ENCODE measurements at places on chromosomes 11 and 22. TPM values are rescaled to one million over a fixed set of nuclear protein-coding genes. Genes with fewer than 3 reads are reported as not detected.
A peak's percentile ranks its signal among the peaks of the same experiment; 100 is the strongest.

Gene ANO9
- total RNA-seq = 22.4 TPM

Gene KDM4D
- 0.52 TPM for total RNA-seq

Gene LZTR1
- 56.7 TPM for total RNA-seq

Gene ANO5
- total RNA-seq = 5.9 TPM

Gene MYO18B
- 0.14 TPM for total RNA-seq

Gene APOA5
- not detected for total RNA-seq

Gene OR51I1
- total RNA-seq = not detected

Gene HMOX1
- 54.0 TPM for total RNA-seq

Gene LDHAL6A
- not detected for total RNA-seq

Gene MMP13
- total RNA-seq = not detected

Gene TMEM191C
- total RNA-seq = 4.0 TPM

Gene DDTL
- 2.5 TPM for total RNA-seq

Gene THY1
- total RNA-seq = 7.8 TPM

GRCh38 chr22:28798810-28799605 lies 1.4 kb downstream of the XBP1 start:
- peak overlapping the region; percentile 90 for H3K4me3 ChIP-seq
- peaks cover 56% of the 10 kb centered on the region for H3K4me1 ChIP-seq
- DNase-seq = no peak
- H3K27ac ChIP-seq = peak overlapping the region; percentile 100
- peaks cover 42% of the 10 kb centered on the region for H3K36me3 ChIP-seq

- DNase-seq = peak; percentile 95
- no peaks in the 10 kb centered on the region for H3K36me3 ChIP-seq
- peaks cover 52% of the 10 kb centered on the region for H3K4me1 ChIP-seq
- no peaks in the 10 kb centered on the region for H3K27me3 ChIP-seq
Observed at GRCh38 chr11:58579192-58580129, 598 bp downstream of the ZFP91 start.

GRCh38 chr11:106426696-106427095 lies 349.2 kb downstream of the AASDHPPT start:
- H3K4me1 ChIP-seq = no peaks in the 10 kb centered on the region
- no peaks in the 10 kb centered on the region for H3K27me3 ChIP-seq
- H3K4me3 ChIP-seq = no peak overlapping the region
- no peaks in the 10 kb centered on the region for H3K36me3 ChIP-seq
- H3K27ac ChIP-seq = no peak overlapping the region
- DNase-seq = no peak

GRCh38 chr11:119432484-119433357 lies 9.7 kb upstream of the THY1 start:
- H3K27ac ChIP-seq = no peak overlapping the region
- H3K4me1 ChIP-seq = no peaks in the 10 kb centered on the region
- H3K36me3 ChIP-seq = no peaks in the 10 kb centered on the region
- no peak for DNase-seq
- no peaks in the 10 kb centered on the region for H3K27me3 ChIP-seq
- H3K4me3 ChIP-seq = no peak overlapping the region

GRCh38 chr11:15806217-15806616 lies 550.1 kb downstream of the SOX6 start:
- no peaks in the 10 kb centered on the region for H3K4me1 ChIP-seq
- no peaks in the 10 kb centered on the region for H3K27me3 ChIP-seq
- H3K36me3 ChIP-seq = no peaks in the 10 kb centered on the region
- H3K4me3 ChIP-seq = no peak overlapping the region
- no peak overlapping the region for H3K27ac ChIP-seq

DNA sequence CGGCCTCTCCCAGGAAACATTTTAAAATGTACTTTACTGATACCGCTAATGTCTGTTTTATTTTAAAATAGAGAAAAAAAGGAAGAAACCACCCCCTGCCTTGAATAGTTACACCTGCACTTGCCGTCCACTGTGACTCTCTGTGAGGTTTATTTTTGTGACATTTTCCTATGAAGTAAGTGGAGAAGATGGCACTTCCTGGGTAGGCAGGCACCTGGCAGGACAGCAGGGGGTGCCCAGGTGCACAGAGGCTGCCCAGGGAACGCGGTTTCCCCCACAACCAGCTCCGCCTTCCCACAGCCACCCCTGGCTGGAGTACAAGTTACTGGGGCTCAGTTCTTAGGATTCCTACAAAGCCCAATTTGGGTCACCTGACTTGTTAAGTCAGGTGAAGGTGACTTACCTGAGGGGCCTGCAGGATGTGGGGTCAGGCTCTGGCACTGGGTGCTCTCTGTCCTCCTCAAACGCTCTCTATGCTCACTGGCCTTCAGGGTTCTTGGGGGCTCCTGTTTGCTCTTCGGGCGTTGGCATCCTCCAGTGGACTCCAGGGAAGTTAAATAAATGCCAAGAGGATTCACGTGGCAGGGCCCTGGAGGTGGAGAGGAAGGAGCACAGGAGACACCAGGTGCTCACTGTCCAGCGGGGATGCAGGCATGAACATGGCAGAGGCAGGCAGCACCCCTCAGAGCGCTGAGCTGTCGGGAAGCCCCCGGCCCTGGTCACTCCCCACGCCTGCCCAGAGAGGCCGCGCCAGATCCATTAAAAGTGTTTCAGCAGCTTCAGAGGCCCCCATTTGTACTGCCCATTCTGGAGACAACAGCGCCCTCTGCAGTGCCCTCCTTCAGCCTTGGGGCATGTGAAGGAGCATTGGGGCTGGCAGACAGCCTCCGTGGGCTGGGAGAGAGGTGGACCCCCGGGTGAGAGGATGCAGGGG lies 1021.2 kb downstream of the TBC1D22A start:
- H3K27me3 ChIP-seq = peaks cover 5% of the 10 kb centered on the region
- no peak overlapping the region for H3K27ac ChIP-seq
- H3K4me1 ChIP-seq = no peaks in the 10 kb centered on the region
- H3K4me3 ChIP-seq = no peak overlapping the region
- DNase-seq = no peak
- H3K36me3 ChIP-seq = no peaks in the 10 kb centered on the region

DNA sequence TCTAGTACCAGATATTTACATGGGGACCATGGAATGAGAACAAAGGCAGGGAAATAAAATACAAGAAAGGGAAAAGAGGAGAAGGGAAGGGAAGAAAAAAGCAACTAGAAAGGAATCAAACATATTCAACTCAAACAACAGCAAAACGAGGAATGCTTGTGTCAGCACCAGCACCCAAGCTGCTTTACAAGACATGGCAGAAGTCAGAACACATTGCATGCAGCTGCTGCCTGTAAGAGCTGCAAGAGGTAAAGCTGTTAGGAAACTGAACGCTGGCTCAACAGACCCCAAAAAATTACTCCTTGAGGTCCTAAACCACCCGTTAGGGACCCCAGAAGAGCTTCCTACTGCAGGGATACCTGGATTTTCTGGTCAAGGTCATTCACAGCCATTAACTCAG lies 296.9 kb downstream of the OPCML start:
- no peaks in the 10 kb centered on the region for H3K27me3 ChIP-seq
- no peaks in the 10 kb centered on the region for H3K4me1 ChIP-seq
- no peak overlapping the region for H3K27ac ChIP-seq

- H3K27me3 ChIP-seq = no peaks in the 10 kb centered on the region
- no peak overlapping the region for H3K4me3 ChIP-seq
- no peak overlapping the region for H3K27ac ChIP-seq
- H3K4me1 ChIP-seq = no peaks in the 10 kb centered on the region
Observed at GRCh38 chr11:116547571-116547970, 225.2 kb downstream of the BUD13 start.

DNA sequence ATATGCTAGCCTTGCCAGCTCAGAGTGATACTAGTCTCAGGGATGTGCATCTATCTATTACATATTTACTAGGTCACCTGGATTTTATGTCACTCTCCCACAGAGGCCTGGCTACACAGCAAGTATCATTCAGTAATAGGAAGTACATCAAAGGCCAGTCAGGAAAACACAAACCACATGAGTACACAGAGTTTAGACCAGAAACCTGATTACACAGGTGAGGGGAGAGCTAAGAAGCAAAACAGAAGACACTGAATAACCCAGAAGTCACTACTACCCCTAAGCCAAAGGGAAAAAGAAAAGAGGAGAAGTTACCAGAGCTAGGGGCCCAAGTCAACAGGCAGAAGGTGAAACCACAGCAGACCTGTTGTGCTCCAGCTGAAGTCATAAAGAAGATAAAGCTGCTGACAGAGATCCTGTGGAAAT lies 13.3 kb downstream of the LPXN start:
- no peak overlapping the region for H3K4me3 ChIP-seq
- H3K27me3 ChIP-seq = no peaks in the 10 kb centered on the region
- H3K27ac ChIP-seq = no peak overlapping the region
- no peak for DNase-seq

GRCh38 chr11:66337103-66337899 lies 1.1 kb upstream of the RIN1 start:
- DNase-seq = peak; percentile 63
- peak overlapping the region; percentile 75 for H3K27ac ChIP-seq
- no peak overlapping the region for H3K4me3 ChIP-seq
- H3K36me3 ChIP-seq = peaks cover 46% of the 10 kb centered on the region
- peaks cover 25% of the 10 kb centered on the region for H3K4me1 ChIP-seq
- H3K27me3 ChIP-seq = no peaks in the 10 kb centered on the region

- no peaks in the 10 kb centered on the region for H3K36me3 ChIP-seq
- H3K4me3 ChIP-seq = no peak overlapping the region
- no peaks in the 10 kb centered on the region for H3K4me1 ChIP-seq
- H3K27me3 ChIP-seq = peaks cover 27% of the 10 kb centered on the region
- no peak overlapping the region for H3K27ac ChIP-seq
Observed at GRCh38 chr11:132992838-132993631, 539.3 kb downstream of the OPCML start.

GRCh38 chr11:125451400-125452124 lies 44.5 kb downstream of the FEZ1 start:
- peaks cover 16% of the 10 kb centered on the region for H3K4me1 ChIP-seq
- no peak overlapping the region for H3K4me3 ChIP-seq
- H3K36me3 ChIP-seq = no peaks in the 10 kb centered on the region
- H3K27me3 ChIP-seq = no peaks in the 10 kb centered on the region
- H3K27ac ChIP-seq = peak overlapping the region; percentile 24

DNA sequence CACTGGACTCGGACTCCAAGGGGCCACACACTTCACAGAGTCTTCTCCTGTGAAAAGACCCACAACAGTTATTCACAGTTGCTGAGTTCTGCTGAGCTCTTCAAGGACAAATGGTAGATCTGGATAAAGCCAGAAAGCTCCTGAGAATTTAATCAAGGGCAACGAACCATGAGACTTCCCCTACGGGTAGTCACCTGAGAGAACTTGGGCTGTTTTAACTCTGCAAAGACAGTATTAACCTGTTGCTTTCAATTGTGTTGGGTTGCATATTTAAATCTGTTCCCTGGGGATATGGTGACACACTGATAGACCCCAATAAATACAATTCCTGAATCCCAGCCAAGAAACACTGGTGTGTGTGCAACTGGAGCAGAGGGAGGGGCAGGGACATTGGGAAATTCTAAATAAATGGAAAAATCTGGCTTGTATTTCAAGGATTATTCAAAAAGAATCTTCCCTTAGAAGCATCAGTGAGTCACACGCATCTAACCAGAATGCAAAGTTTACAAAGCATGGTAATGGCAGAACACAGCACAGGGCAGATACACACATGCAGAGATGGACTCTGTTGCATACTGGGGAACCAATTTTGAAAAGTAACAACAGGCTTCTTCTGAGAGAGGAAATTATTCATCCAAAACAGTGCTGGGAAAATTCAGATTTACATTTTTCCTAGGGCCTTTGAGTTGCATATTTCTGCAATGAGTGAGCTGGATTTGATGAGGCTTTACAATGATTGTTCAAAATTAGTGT lies 4.0 kb downstream of the KCNJ1 start:
- no peak overlapping the region for H3K27ac ChIP-seq
- H3K27me3 ChIP-seq = no peaks in the 10 kb centered on the region
- H3K4me1 ChIP-seq = no peaks in the 10 kb centered on the region
- H3K4me3 ChIP-seq = no peak overlapping the region
- DNase-seq = no peak
- H3K36me3 ChIP-seq = no peaks in the 10 kb centered on the region

DNA sequence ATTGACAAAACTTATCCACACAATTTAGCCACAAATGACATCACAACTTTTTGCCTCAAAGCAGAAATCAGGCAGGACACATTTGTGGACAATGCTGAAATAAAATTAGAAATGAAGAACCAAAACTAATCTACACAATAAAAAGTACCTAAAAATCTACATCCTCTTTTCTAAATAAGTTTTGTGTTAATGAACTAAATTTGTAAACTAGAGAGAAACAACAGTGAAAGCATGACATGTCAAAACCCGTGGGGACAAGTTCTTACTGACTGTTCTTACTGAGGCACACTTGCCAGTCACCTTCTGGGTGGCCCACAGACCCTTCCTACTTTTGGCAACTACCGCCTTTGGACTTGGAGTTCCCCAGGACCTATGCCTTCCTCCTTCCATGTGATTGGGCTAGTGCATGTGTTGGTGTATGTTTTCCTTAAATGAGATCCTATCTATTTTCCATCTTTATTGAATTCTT lies 60.7 kb upstream of the MUC15 start:
- H3K36me3 ChIP-seq = no peaks in the 10 kb centered on the region
- no peak overlapping the region for H3K4me3 ChIP-seq
- DNase-seq = no peak
- no peak overlapping the region for H3K27ac ChIP-seq
- no peaks in the 10 kb centered on the region for H3K4me1 ChIP-seq

DNA sequence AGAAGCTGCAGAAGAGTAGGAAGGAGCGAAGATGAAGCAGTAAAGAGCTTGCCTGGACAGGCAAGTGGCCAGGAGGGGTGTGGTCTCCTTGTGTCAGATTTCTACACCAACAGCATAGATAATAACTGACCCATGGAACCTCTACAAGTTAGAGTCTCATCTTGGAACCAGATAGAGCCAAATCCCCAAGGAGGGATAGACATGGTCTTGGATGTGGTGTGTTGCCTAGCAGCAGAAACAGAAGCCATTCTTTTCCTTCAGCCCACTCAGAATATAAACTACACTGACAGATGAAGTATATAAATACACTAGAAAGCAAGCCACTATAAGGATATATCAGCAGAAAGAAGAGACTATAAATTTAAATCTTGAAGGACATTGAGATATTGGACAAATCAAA lies 4.3 kb upstream of the CARD16 start:
- DNase-seq = no peak
- no peak overlapping the region for H3K4me3 ChIP-seq
- H3K27ac ChIP-seq = no peak overlapping the region
- H3K4me1 ChIP-seq = peaks cover 18% of the 10 kb centered on the region
- H3K27me3 ChIP-seq = no peaks in the 10 kb centered on the region
- H3K36me3 ChIP-seq = no peaks in the 10 kb centered on the region

GRCh38 chr22:37267661-37268413 lies 14.5 kb upstream of the CYTH4 start:
- DNase-seq = peak; percentile 57
- H3K27me3 ChIP-seq = no peaks in the 10 kb centered on the region
- peak overlapping the region; percentile 36 for H3K4me3 ChIP-seq
- peak overlapping the region; percentile 69 for H3K27ac ChIP-seq
- peaks cover 12% of the 10 kb centered on the region for H3K4me1 ChIP-seq

- H3K36me3 ChIP-seq = peaks cover 4% of the 10 kb centered on the region
- no peak overlapping the region for H3K4me3 ChIP-seq
- no peaks in the 10 kb centered on the region for H3K4me1 ChIP-seq
- H3K27me3 ChIP-seq = no peaks in the 10 kb centered on the region
- H3K27ac ChIP-seq = no peak overlapping the region
- DNase-seq = no peak
Observed at GRCh38 chr22:17743661-17744411, 30.4 kb downstream of the BID start.

- H3K27me3 ChIP-seq = no peaks in the 10 kb centered on the region
- H3K27ac ChIP-seq = no peak overlapping the region
- H3K36me3 ChIP-seq = no peaks in the 10 kb centered on the region
- DNase-seq = no peak
Observed at GRCh38 chr22:38891256-38891655, 19.2 kb upstream of the CBX6 start.

GRCh38 chr22:39518144-39518786 lies 2.1 kb upstream of the ATF4 start:
- H3K4me1 ChIP-seq = peaks cover 32% of the 10 kb centered on the region
- DNase-seq = no peak
- peak overlapping the region; percentile 100 for H3K27ac ChIP-seq
- H3K27me3 ChIP-seq = no peaks in the 10 kb centered on the region
